Hepatocyte (in vitro differentiated cells): ENCODE measurements at places on chromosomes 11 and 22. TPM values are rescaled to one million over a fixed set of nuclear protein-coding genes. Genes with fewer than 3 reads are reported as not detected.

DNA sequence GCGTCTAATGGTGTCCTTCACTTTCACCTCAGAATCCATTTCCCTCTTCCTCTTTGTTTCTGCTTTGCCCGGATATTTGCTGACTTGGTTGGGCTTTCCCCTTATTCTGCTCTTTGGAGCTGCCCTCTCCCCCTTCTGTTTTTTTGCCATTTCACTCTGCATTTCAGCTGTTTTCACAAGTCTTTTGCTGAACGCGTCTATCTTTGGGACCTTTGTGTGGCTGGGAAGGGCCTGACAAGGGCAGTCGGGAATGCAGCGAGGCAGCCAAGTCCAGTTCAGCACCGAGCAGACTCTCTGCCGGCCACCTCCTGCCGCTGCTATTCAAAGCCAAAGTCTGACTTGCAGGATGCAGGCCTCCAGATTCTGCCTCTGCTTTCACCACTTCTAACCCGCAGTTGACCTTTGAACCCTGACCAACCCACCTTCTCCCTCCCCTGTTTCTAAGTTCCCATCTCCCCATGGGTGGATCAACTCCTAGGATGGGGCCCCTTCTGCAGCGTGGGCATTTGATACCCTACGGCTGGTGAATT lies 38.2 kb downstream of the FEZ1 start:
- no peak overlapping the region for H3K4me3 ChIP-seq
- no peaks in the 10 kb centered on the region for H3K36me3 ChIP-seq
- H3K27ac ChIP-seq, result no peak overlapping the region
- peak; percentile 61 for DNase-seq

MCHR1 gene
- 0.50 and 1.1 TPM in 2 replicates for total RNA-seq

INS gene
- not detected in 2 replicates for total RNA-seq

PYGM gene
- 1.9 and 2.0 TPM in 2 replicates for total RNA-seq

HTR3A gene
- total RNA-seq, result not detected in 2 replicates

CEP126 gene
- total RNA-seq, result 1.6 and 2.2 TPM in 2 replicates

DNA sequence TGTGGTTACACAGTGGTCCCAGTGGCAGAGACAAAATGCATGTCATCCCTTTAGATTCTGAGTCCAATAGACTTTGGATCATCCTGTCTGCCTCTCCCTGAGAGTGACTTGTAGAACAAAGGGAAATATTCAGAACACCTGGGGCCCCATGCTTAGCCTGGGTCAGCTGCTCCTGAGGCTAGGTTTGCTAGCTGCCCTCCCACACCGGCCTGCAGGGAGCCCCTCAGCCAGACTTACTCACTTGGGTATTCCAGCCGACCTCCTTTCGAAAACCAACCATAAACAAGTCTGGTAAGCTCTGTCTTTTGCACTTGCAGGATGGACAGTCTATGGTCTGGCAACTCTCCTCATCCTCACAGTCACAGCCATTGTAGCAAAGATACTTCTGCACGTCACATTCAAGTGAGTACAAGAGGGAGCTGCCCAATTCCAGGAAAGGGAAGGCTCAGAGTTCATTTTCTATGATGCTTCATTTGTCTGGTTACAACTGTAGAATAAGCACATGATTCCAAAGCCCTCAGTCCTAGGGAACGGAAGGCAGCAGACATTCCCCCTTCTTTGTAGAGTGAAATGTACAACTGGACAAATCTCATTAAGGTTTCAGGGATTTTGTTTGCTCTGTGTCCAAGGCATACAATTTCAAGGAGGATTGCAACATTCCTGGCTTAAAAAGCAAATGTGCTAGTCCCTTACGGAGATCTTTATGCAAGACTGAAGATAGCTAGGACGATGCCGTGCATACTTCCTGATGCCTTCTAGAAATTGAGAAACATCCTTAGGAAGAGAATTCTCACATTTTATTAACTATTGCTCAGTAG lies 65.5 kb upstream of the EMID1 start:
- H3K27me3 ChIP-seq, result no peaks in the 10 kb centered on the region
- H3K27ac ChIP-seq, result peak overlapping the region; percentile 43
- DNase-seq, result no peak
- no peak overlapping the region for H3K4me3 ChIP-seq
- H3K4me1 ChIP-seq, result peaks cover 5% of the 10 kb centered on the region
- H3K36me3 ChIP-seq, result no peaks in the 10 kb centered on the region

- H3K4me3 ChIP-seq, result no peak overlapping the region
- H3K27me3 ChIP-seq, result peaks cover 48% of the 10 kb centered on the region
Observed at GRCh38 chr11:124837491-124837856, 27.8 kb upstream of the ROBO3 start.

DNA sequence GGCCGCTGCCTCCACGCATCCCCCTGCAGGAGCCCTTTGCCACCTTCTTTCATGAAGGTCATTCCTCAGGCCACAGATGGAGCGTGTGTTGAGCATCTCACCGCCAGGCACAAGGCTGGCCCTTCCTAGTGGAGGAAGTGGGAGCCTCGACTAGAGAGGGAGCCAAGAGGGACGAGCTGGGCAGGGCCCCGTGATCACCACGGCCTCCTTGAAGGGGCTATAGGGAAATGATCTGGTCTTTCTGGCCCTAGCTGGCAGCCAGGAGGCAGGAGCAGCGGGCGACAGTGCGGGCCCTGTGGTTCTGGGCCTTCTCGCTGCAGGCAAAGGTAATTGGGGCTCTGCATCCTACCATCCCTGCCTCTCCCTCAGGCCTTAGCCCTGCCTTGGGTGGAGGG lies 49.1 kb downstream of the PISD start:
- H3K27ac ChIP-seq, result no peak overlapping the region
- H3K4me3 ChIP-seq, result no peak overlapping the region
- no peaks in the 10 kb centered on the region for H3K36me3 ChIP-seq
- peaks cover 7% of the 10 kb centered on the region for H3K4me1 ChIP-seq
- no peaks in the 10 kb centered on the region for H3K27me3 ChIP-seq

GRCh38 chr22:24165673-24166072 lies 15.6 kb upstream of the SUSD2 start:
- no peaks in the 10 kb centered on the region for H3K27me3 ChIP-seq
- no peak for DNase-seq
- no peaks in the 10 kb centered on the region for H3K4me1 ChIP-seq
- no peak overlapping the region for H3K27ac ChIP-seq
- H3K4me3 ChIP-seq, result no peak overlapping the region

DNA sequence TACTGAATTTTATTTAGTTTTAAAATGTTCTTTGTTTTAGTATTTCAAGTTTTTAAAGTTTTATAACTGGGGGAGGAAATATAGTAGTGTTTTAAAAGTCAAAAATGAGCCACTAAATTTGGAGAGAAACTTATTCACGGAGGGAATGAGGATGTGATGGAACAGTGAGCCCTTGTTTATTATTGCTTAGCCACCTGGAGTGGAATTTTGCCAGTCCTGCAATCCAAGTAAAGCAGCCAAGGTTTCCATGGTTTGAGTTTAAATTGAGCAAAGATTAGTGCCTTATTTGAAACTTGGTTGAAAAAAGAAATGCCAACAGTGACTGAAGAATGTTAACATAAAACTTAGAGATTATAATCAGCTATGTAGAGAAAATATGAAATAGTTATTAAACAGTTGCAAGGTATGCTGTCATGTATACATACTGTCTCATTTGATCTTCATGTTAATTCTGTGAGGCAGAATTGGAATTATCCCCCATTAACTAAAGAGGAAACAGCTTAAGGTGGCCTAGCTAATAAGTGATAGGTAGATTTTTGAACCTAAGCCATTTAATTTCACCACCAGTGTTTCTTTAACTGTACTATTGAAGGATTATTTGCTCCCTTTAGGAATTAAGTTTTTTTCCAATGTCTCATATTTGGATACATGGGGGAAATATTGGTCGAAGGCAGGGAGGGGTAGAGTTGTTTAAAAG lies 36.4 kb downstream of the SWAP70 start:
- no peak for DNase-seq
- no peaks in the 10 kb centered on the region for H3K27me3 ChIP-seq
- no peaks in the 10 kb centered on the region for H3K4me1 ChIP-seq
- H3K27ac ChIP-seq, result no peak overlapping the region
- no peaks in the 10 kb centered on the region for H3K36me3 ChIP-seq

GRCh38 chr11:30310623-30311022 lies 12.3 kb upstream of the ARL14EP start:
- no peak for DNase-seq
- H3K27ac ChIP-seq, result no peak overlapping the region
- no peak overlapping the region for H3K4me3 ChIP-seq
- no peaks in the 10 kb centered on the region for H3K36me3 ChIP-seq

ZP1 gene
- 0.12 TPM in 1 of 2 replicates, not detected in the other for total RNA-seq

GRCh38 chr22:30662040-30662439 lies 5.6 kb downstream of the DUSP18 start:
- no peak overlapping the region for H3K4me3 ChIP-seq
- H3K4me1 ChIP-seq, result no peaks in the 10 kb centered on the region
- no peaks in the 10 kb centered on the region for H3K27me3 ChIP-seq
- H3K27ac ChIP-seq, result no peak overlapping the region

SMIM35 gene
- 0.03 TPM in 1 of 2 replicates, not detected in the other for total RNA-seq

DNA sequence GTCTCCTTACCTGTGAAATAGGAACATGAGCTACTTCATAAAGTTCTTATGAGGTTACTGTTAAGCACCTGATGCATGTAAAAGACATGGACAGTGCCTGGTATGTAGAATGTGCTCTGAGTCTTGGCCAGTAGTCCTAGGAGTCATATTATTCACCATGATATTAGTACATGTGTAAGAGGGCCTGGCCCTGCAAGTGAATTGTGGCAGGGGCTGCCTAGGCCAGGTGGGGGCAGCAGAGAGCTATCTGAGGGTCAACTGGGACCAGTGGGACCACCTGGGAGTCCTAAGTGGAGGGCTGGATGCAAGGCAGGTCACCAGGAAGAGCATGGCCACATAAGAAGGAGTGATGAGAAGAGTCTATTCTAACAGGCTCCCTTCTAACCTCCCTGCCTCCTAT lies 529.5 kb downstream of the SOX6 start:
- no peak overlapping the region for H3K27ac ChIP-seq
- DNase-seq, result peak; percentile 56
- H3K4me3 ChIP-seq, result no peak overlapping the region

DNA sequence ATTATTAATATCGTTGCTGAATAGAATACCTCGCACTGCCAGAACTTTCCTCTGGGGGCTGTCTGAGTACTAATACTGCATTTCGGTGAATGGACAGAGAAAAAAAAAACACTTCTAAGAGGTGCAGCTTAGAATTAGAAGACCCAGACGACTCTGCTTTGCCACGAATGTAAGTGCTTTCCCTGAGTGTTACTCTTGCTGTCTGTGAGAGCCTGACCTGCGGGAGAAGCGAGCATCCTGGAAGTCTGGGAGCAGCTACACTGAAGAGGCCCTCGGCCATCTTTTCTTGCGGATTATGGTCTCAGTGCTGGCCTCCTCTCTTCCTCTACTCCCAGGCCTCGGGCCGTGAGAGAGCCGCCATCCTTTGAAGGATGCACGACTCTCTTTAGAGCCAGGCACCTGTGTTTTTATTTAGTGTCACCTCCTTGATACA lies 94.9 kb downstream of the SCN3B start:
- peaks cover 21% of the 10 kb centered on the region for H3K4me1 ChIP-seq
- no peak overlapping the region for H3K4me3 ChIP-seq
- H3K27ac ChIP-seq, result peak overlapping the region; percentile 31
- no peaks in the 10 kb centered on the region for H3K36me3 ChIP-seq
- no peaks in the 10 kb centered on the region for H3K27me3 ChIP-seq

GGT5 gene
- 5.8 and 9.8 TPM in 2 replicates for total RNA-seq

AIFM3 gene
- 1.3 and 3.1 TPM in 2 replicates for total RNA-seq

DNA sequence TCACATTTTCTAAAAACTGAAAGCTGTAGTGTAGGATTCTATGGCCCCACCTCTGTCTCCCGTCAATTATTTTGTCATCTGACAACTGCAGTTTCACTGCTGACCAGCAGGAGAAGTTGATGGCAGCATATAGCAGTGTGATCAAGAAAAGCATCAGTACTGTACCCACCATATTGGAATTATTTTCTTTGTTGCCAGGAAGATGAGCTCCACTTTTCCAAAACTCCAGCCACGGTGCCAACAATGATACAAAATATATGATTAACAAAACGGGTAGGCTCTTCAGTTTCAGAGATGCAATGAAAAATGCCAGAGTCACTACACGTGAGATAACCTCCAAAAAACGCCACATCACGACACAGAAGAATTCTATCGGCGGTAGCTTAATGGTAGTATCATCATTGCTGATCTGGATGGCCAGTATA lies 41.3 kb downstream of the XKR3 start:
- no peak overlapping the region for H3K4me3 ChIP-seq
- no peaks in the 10 kb centered on the region for H3K36me3 ChIP-seq
- no peaks in the 10 kb centered on the region for H3K27me3 ChIP-seq
- peak; percentile 3 for DNase-seq
- H3K4me1 ChIP-seq, result no peaks in the 10 kb centered on the region
- H3K27ac ChIP-seq, result no peak overlapping the region

OR6A2 gene
- 0.08 and 0.20 TPM in 2 replicates for total RNA-seq

ADORA2A gene
- 1.2 and 2.0 TPM in 2 replicates for total RNA-seq
